ENCODE measurements at places on chromosomes 7 and 10. TPM values are rescaled to one million over a fixed set of nuclear protein-coding genes. Genes with fewer than 3 reads are reported as not detected.

GPER1 gene
- total RNA-seq, result 0.79 TPM

CUZD1 gene
- total RNA-seq, result 0.94 TPM

PLA2G12B gene
- not detected for total RNA-seq

PAX4 gene
- not detected for total RNA-seq

DRGX gene
- total RNA-seq, result not detected

EVX1 gene
- total RNA-seq, result not detected

HOXA9 gene
- 0.44 TPM for total RNA-seq

TAF6 gene
- 65.0 TPM for total RNA-seq

LRIT1 gene
- total RNA-seq, result not detected

SDK1 gene
- 0.46 TPM for total RNA-seq

OPN4 gene
- total RNA-seq, result not detected

BAZ1B gene
- total RNA-seq, result 56.6 TPM

MRLN gene
- not detected for total RNA-seq

SPDYE16 gene
- total RNA-seq, result not detected

CNTNAP2 gene
- 0.06 TPM for total RNA-seq

TMEM176A gene
- total RNA-seq, result not detected

ITPRIP gene
- total RNA-seq, result 81.7 TPM

GSTO2 gene
- total RNA-seq, result 2.2 TPM

RSBN1L gene
- 10.2 TPM for total RNA-seq

IGFBP3 gene
- 302 TPM for total RNA-seq

CYP17A1 gene
- total RNA-seq, result not detected

MLXIPL gene
- 0.25 TPM for total RNA-seq

MYOZ1 gene
- not detected for total RNA-seq

MMD2 gene
- total RNA-seq, result not detected

FGFR2 gene
- total RNA-seq, result 0.45 TPM

GRM3 gene
- total RNA-seq, result not detected

TEX36 gene
- total RNA-seq, result not detected

HMX3 gene
- not detected for total RNA-seq

LRRTM3 gene
- total RNA-seq, result not detected

GRB10 gene
- total RNA-seq, result 95.1 TPM

KCNMA1 gene
- 75.8 TPM for total RNA-seq

MYPN gene
- 2.5 TPM for total RNA-seq

RARRES2 gene
- not detected for total RNA-seq

CPA2 gene
- total RNA-seq, result not detected

TNS3 gene
- 96.1 TPM for total RNA-seq

PDZD7 gene
- total RNA-seq, result 0.71 TPM

METTL27 gene
- 12.3 TPM for total RNA-seq

ERVW-1 gene
- not detected for total RNA-seq

FAM25A gene
- not detected for total RNA-seq

PTF1A gene
- not detected for total RNA-seq

HECW1 gene
- total RNA-seq, result 12.2 TPM

KCNIP2 gene
- 1.1 TPM for total RNA-seq

HOXA13 gene
- total RNA-seq, result 2.2 TPM

MORN4 gene
- total RNA-seq, result 7.3 TPM

SPDYE3 gene
- total RNA-seq, result not detected

SFRP4 gene
- total RNA-seq, result 4.6 TPM

RBAK gene
- total RNA-seq, result 7.1 TPM

GBX1 gene
- not detected for total RNA-seq

PRKCQ gene
- 4.2 TPM for total RNA-seq

PTPRZ1 gene
- not detected for total RNA-seq

NDUFB2 gene
- 363 TPM for total RNA-seq

PDSS1 gene
- 17.2 TPM for total RNA-seq

TMEM130 gene
- total RNA-seq, result 0.19 TPM

NUTM2A gene
- total RNA-seq, result 0.07 TPM

POLR2J2 gene
- 0.25 TPM for total RNA-seq

NDUFB8 gene
- 266 TPM for total RNA-seq

NOC3L gene
- 29.7 TPM for total RNA-seq

CPN1 gene
- total RNA-seq, result 0.16 TPM
